ENCODE measurements at places on chromosomes 11 and 22.

GRCh38 chr22:46829941-46830715 lies 67.7 kb downstream of the TBC1D22A start:
- no peak for DNase-seq

DNA sequence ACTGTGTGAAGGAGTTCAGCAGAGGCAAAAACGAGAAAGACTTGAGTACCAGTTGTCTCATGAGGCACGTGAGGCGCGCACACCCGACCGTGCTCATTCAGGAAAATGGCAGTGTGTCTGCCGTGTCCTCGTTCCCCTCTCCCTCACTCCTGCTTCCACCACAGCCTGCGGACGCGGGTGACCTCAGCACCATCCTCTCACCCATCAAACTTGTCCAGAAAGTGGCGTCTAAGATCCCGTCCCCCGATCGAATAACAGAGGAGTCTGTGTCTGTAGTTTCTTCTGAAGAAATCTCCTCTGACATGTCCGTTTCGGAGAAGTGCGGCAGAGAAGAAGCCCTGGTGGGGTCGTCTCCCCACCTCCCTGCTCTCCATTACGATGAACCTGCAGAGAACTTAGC lies 30.4 kb downstream of the ZBED4 start:
- no peak for DNase-seq

DNA sequence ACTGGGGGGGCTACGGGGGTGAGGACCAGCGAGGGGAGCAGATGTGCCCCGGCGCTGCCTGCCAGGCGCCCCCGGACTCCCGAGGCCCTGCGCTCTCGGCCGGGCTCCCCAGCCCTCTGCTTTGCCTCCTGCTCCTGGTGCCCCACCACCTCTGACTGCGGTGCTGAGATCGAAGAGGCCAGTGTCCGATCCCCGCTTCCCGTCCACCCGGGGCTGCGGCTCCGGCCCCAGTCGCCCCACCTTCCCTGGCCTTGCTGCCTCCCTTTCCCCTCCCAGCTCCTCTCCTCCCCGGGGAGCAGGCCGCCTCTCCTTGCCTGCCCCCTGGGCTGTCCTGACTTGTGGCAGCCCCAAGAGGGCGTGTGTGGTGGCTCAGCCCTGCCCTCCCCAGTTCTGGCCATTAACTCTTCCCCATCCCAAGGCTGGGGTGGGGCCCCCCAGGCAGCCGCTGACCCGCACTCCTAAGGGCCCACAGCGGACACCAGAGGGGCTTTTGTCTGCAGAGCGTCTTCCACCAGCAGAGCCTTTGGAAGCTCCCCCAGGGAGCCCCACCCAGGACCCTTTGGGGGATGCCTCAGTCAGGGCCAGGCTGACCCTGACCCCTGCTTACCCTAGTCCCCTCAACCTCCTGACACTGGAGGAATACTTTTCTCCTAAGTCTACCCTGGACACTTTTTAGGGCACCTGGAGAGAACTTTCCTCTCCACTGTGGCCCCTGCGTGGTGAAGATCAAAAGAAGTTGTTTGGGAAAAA lies 16.6 kb downstream of the RTN4RL2 start:
- no peak for DNase-seq

GRCh38 chr22:24025475-24025874 lies 14.4 kb downstream of the CABIN1 start:
- DNase-seq: no peak

DNA sequence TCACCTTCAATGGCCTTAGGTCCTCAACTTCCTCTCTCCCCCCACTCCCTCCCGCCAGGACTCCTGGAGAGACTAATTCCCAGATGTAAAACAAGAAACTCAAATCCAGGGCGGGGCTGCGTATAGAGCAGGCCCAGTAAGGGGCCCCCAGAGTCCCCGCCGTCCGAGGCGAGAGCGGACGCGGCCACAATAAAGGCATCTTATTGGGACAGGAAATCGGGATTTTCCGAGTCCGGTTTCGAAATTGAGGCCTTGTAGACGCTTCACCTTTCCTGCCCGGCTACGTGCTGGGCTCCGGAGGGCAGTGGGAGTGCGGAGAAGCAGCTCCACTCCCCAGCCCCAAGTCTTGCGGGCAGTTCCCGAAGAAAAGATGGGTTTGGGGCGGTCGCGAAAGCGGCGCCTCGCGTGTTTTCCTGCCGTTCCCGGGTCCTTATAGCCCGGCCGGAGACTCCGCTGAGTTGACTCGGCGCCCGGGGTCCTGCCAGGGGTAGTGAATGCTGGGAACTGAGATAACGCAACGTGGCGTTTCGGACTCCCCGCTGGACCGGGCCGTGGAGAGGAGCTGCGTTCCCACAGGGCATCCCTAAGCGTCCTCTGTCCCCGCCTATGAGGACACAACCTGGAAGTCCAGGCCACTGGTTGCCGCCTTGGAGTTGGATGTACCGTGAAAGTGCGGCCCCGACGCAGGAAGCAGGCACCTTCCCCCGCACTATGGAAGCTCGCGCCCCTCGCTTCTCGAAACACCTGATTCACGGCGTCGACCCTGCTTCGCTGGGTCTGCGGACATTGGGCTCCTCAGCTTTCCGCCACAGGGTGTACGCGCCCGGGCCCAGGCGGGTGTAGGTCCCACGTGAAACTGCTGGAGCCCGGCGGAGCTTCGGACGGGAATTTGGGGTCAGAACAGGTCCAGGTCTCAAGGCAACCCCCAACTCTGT lies 4.8 kb upstream of the CHRM1 start:
- DNase-seq: no peak

- no peak for DNase-seq
Observed at GRCh38 chr11:117375960-117376359, 48.3 kb downstream of the CEP164 start.
